Frontal cortex (tissue), 4 donors: ENCODE measurements at places on chromosomes 1 and 21. TPM values are rescaled to one million over a fixed set of nuclear protein-coding genes. Genes with fewer than 3 reads are reported as not detected.

ACTN2 gene
- total RNA-seq: 33.8 TPM

DNA sequence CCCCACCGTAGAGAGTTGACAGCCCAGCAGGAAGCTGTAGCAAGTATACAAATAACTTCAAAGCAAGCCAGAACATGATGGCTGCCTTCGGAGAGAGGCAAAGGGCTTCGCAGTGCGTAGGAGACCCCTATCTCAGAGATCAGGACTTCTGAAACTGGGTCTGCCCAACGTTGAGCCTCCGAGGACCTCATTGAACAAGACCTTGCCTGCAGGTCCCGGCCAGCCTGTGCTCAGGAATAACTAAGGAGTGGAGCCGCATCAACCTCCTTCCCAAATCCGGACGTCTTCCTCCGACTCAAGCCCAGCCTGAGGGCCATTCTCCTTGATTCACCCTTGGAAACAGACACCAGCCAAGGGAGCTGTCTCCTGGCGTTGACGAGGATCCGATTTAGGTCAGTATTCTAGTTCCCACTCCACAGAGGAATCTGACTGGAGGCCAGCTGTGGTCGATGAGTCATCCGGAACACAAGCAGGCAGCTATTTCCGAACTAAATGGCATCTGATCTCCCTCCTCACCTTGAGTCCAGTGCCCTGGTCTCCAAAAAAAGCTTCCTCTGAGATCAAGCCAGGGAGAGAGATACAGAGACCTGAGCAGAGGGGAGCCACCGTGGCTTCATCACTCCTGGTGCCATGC is 166.5 kb upstream of the COA6 start:
- no peak for DNase-seq

- no peak for DNase-seq
Measured at GRCh38 chr1:91400133-91400725, 4.4 kb downstream of the HFM1 start.

RHD gene
- total RNA-seq: 0.41 TPM

- DNase-seq: no peak
Measured at GRCh38 chr1:58754073-58754613, 29.7 kb downstream of the JUN start.

DNA sequence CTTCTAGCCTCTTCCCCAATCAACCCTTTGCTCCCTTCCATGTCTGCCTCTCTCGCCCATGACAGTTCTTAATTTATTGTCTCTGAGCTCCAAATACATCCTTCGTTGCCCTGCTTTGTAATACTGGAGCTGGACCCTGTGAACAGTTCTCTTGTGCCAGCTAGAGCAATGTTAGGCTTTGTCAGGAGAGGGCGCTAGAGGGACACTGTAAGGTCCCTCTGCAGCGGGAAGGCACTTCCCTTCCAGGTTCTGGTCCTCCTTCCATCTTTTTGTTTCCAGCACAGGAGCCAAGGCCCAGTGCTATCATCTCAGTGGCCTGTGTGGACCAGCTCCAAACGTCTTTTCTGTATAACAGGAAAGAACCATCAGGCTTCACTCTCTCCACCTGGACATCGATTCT is 95.9 kb downstream of the PTPRU start:
- no peak for DNase-seq

GNAT2 gene
- total RNA-seq: not detected

VSIG8 gene
- not detected for total RNA-seq

CHI3L1 gene
- not detected for total RNA-seq

DNA sequence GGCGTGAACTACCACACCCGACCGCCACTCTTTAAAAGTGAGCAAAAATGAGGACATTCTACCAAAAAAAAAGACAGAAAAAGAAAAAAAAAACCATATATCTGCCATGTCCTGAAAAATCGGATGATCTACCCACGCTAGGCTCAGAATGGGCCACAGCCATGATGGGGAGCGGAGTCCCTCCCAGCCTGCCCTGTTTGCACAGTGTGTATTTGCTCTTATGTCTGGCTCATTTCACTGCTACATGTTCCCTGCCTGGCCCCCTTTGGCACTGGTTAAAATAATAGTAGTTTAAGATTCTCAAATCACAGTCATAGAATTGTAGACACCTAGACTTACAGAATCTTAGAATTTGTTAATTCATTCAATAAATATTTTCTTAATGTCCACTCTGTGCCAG is 121.9 kb downstream of the PTPRU start:
- DNase-seq: no peak

GRCh38 chr21:39319251-39319756 is 5.9 kb upstream of the BRWD1 start:
- no peak for DNase-seq

GFI1 gene
- not detected for total RNA-seq

CREB3L4 gene
- total RNA-seq: 7.7 TPM

UTP11 gene
- 49.7 TPM for total RNA-seq

DNA sequence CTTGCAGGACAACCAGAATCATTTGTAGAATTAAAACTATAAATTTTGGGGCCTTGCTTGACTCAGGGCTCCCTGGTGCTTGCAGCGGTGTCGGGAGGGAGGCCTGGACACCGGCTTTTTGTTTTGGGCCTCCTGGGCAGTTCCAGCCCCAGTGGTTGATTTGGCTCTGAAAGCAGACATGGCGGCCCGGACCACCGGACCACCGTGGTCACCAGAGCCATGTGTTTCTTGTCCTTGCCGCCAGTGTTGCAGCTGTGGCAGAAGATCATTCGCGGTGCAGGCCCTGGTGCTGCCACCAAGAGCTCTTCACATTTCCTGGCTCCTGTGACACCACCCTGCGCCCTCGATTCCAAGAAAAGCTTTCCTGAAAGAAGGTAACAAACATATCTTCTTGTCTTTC is 484.8 kb downstream of the BRINP3 start:
- no peak for DNase-seq

GRCh38 chr21:29306920-29307319 is 8.2 kb downstream of the BACH1 start:
- DNase-seq: no peak

HSPB7 gene
- not detected for total RNA-seq

GRCh38 chr1:234856845-234857245 is 246.9 kb upstream of the IRF2BP2 start:
- no peak for DNase-seq

DNA sequence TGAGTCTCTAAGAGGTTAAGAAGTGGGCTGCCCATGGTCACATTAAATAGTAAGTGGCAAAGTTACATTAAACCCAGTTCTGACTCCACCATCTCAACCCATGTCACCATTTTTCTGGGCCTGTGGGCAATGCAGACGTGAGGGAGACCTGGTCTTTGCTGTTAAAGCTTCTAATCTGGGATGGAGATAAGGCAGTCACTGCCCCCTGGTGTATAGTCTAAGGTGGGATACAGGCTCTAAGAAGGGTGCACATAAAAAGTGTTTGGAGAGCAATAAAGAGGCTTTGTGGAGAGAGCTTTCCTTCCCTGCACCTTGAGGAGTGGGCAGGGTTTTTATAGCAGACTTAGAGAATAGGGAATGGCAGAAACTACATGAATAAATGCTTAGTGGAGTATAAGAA is 141.3 kb downstream of the ROR1 start:
- DNase-seq: no peak

GNG4 gene
- 31.0 TPM for total RNA-seq

DNA sequence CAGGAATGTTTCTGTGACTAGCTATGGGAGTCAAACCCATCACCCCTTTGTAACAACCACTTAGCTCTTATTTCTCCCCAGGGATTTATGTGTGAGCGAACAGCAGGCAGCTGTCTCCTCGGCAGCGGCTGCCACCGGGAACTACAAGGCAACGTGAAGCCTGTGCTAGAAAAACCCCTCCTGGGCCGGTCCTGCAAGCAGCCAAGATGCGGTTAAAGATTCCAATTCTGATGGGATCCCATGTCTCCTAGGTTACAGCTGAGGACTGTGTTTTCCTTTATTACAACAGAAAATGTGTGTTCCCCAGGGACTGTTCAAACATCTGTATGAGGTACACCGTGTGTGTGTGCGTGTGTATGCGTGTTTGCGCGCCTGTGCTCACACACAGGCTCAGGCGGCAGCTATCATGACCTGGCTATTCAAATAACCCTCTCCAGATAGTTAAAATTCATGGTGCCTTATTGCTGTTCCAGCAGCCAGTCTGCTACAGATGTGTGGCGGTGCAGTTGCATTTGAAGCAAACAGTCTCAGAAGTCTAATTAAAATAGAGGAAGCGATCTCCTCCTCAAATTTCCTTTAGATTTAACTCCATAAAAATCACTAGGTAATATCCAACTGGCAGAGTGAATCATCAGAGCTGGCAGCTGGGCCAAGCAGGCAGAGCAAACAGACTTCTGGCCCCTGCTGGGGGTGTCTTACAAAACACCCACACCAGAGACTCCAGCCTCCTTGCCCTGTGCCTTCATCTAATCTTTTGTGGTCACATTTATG is 68.0 kb downstream of the LMX1A start:
- DNase-seq: no peak

GRCh38 chr1:78649628-78650027 is at the start of gene IFI44:
Gene IFI44 (plus strand): TSS chr1:78649831. CDS start chr1:78650196, 365 bp downstream.
- peak; percentile 1 for DNase-seq

GRCh38 chr1:236998546-236998945 is 5.7 kb downstream of the MT1HL1 start:
- no peak for DNase-seq

- no peak for DNase-seq
Measured at GRCh38 chr1:51878308-51878615, 265 bp downstream of the NRDC start.

SYPL2 gene
- not detected for total RNA-seq

- DNase-seq: no peak
Measured at GRCh38 chr1:109136766-109137165, 22.9 kb downstream of the ELAPOR1 start.

DNA sequence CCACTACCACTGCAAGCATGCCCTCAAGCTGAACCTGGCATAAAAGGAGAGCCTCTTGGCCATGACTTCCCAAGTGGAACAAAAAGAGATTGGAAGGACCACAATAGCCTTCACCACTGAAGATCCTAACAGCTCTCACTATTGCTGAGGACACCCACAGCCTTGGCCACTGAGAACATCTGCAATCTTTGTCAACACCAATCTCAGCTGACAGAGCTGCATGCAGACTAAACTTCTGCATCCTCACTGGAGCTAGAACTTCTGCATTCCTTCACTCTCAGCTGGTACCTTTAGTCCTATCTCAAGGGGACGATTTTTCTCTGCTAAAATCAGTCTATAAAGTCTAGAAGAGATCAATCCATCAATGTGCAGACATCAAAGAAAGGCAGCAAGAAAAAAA is 8.3 kb upstream of the FCRL2 start:
- DNase-seq: no peak

FBLIM1 gene
- 14.3 TPM for total RNA-seq

DNA sequence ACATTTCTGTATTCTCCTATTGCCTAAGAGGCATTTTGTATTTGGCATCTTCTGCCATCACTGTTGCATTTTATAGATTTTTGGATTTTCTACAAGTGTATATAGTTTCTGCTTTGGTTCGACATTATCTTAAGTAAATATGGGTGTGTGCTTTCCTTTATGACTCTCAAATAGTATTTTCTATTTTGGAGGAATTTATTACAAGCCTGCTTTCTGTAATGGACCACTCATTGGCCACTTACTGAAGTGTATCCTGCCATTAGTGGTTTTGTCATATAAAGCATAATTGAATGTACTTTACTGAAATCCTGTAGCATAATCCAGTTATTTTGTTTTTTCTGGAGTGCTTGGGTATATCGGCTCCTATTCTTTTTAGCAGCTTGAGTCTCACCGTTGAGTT is 184.3 kb downstream of the PATJ start:
- DNase-seq: no peak

GRCh38 chr1:203306965-203307541 is 1.7 kb downstream of the BTG2 start:
- DNase-seq: no peak

DNA sequence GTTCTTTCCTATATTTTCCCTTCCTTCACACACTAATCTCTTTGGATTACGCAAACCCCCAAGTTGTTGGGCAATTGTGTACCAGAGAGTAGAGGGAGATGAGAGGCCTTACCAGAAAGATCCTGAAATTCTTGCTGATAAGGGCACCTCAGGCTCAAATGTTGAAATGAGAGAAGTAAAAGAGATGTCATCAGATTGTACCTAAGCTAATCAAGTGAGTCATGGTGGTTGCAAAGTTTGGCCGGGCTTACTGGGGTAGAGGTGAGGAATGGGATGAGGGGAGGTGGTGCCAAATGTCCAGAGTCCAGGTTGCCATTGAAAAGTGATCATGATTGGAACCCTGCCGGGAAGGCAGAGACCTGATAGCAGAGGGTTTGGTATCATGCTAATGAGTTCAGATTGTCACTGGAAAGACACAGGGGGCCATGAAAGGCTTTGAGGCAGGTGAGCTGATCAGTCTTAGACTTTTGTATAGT is 43.1 kb downstream of the OPTC start:
- DNase-seq: no peak

COL24A1 gene
- 1.6 TPM for total RNA-seq

TGFB2 gene
- total RNA-seq: 19.6 TPM

DNA sequence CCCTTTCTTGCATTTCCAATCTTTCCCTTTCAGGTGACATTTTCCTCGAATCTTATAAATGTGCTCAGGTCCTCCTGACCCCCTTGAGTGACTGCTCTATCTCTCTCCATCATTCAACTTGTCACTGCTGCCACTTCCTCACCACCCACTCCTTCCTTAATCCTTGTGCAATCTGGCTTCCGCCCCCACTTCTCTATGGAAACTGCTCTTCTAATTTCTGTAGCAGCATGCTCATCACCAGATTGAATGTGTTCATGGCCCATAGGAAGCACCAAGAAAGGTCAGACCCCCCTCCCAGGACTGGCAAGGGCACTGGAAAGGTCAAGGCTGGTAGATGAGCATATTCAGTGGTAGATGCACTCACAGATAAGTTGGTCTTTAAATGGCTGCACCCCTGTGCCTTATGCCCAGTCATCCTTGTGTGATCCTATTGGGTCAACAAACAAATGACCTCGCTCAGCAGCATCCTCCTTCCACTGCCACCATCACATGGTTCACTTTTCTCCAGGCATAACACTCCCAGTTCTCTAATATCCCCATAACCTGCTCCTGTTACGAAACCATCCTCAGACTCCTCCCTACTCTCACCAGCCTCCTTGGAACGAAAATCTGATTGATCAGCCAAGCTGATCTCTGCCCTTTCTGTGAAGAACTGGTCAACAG is 288.5 kb upstream of the POU3F1 start:
- DNase-seq: no peak
